Cerebellar nuclear complex (tissue), 1 donor: ENCODE measurements at places on chromosomes 7 and 10.

DNA sequence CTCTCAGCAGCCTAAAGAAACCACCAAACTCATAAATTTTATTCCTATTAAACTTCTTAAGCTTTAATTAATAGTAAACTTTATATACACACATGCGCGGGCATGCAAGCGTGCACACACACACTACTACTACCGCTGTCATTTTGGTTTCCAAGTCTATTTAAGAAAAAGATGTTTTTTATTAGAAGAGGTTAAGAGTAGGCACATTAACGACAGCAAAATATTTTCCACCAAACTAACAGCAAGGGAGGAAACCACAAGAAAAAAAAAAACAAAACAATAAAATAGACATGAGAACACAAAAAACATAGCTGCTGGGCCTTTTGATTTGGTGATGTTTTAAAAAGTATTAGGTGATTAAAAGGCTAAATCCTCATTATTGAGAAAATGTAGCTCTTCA lies 28.6 kb downstream of the RTKN2 start:
- DNase-seq, result no peak

- no peak for DNase-seq
Observed at GRCh38 chr10:69087590-69088470, at the start of gene SRGN. SRGN (plus strand) TSS chr10:69088103; CDS start chr10:69088158, 55 bp downstream.

- DNase-seq, result peak; percentile 9
Observed at GRCh38 chr10:99431190-99431760, 851 bp upstream of the GOT1 start.

DNA sequence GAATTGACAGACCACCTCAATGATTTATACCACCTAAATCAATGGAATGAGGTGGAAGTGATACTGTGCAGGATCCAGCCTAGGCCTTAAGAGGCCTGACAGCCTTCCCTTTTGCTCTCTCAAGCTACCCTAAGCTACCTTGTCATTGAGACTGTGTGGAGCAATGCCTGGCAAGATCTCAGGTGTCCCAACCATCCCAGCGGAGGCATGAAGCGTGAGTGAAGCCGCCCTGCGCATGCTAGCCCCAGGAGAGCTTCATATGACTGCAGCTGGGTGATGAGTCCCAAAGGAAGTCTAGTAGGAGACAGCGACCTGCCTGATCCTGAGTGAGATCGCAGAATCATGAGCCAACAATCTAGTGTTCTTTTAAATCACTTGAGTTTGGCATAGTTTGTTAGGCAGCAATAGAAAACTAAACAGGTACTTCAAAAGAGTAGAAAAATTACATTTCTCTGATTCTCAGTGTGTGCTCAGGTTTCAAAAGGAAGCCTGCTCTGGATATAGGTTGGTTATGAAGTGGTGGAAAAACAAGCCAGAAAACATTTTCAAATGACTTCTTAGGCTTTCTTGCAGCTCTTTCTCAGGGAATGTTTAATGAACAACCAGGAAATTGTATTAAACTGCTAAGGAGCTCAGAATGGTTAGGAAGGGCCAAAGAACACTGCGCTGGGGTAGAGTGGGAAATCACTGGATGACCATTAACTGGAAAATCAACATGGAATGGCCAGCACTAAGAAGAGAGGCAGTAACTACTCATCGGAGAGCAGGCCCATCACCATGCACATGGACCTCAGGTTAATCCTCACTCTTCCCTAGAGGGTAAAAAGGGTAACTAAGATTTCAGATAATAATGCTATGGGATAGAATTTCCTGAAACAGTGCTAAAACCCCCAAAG lies 535.2 kb downstream of the PHTF2 start:
- DNase-seq, result no peak

DNA sequence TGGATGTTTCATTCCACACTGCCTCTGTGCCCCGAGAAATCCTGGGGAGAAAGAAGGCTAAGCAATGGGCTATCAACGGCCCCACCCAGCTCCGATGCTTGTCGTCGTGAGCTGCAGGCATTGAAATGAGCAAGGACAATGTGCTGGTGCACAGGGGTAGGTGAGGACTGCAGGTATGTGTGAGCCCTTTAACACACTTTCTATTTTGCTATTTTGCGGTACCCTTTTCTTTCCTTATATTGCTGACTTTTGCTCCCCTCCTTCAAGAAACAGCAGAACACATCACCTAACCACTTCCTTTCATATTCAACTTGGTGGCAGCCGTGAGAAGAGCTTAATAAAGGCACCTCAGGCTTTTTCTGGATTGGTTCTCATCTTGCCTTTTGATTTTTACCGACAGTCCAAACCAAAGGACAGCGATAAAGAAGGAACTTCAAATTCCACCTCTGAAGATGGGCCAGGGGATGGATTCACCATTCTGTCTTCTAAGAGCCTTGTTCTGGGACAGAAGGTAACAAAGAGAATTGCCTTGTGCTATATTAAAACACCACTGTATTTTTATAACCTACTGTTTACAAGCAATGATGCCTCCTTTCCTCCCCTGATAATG lies 39.2 kb downstream of the AIFM2 start:
- no peak for DNase-seq

GRCh38 chr7:128830231-128831177 lies at the start of gene FLNC:
FLNC (plus strand) TSS chr7:128830406; CDS start chr7:128830638, 232 bp downstream.
- no peak for DNase-seq

DNA sequence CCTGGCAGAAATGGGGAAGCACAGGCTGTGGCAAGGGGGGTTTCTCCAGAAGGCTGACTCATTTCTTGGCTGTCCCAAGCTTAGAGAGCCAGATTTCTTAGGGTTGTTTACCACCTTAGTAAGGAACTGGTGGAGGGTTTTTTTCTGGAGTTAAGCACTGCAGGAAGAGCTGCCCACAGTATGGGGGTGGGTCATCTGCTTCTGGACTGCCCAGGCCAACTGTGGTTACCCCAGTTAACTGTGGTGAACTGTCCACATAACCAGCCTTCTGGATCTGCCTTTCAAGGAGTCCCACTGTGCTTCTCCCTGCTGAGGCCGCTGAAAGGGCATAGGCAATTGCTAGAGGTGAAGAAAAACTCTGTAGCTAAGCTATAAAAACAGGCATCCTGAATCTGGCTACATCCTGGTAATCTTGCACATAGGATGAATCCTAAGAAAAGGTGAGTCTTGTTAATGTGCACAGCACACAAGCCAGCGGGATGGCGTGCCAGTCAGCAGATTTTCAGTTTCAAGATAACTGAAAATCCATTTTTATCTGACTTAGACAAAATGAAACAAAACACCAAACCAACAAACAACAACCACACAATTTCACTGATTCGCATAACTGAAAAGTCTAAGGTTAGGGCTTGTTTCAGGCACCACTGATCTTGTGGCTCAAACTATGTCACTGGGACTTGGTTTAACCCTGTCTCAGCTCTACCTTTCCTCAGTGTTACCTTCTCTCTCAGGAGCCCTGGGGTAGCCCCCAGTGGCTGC lies 21.6 kb upstream of the TSPAN33 start:
- DNase-seq, result no peak
